GM12864 (cell line): ENCODE measurements at places on chromosomes 7 and 10.

DNA sequence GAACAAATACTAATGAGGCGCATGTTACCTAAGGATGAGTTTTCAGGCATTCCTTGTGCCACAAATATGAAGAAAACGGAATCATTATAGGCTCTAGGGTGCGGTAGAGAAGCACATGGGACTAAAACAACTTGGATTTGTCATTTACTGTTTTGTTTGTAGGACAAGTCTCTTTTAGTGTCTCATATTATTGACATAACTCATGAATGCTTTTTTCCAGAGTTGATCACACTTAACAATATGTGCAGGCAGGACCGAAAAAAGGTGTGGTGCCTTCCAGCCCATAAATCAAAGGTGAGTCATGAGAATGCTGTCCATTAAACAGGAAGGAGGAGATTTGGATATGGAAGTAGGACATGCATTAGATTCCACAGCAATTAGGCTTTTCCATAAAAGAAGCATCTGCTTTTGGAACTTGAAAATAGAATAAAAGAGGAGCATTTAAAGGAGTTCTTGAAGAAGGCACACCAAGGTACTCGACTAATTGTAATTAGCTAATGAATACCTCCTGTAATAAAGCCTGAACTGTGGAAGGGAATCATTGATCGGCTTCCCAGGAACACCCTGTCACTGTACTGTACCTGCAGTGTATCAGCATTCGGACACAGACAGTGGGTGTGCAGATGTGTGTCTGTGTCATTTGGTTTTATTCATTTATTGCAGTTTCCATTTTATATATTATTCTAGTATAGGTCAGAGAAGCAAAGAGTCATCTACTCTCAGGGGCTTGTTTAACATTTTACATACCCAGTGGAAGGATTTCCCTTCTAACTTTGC is 119.7 kb upstream of the KLF14 start:
- DNase-seq = no peak

DNA sequence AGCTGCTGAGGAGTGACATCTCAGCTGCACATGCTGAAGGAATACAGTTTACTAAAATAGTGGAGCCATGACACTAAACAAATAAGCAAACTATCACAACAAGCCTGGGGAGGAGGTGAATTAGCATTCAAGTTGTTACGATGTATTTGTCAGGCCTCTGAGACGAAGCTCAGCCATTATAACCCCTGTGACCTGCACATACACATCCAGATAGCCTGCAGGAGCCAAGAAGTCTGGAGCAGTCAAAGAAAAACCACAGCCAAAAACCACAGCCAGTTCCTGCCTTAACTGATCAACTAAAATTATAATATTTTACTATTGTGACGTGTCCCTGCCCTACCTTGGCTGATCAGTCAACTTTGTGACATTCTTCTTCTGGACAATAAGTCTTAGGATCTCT is 68.6 kb downstream of the NSUN6 start:
- DNase-seq = no peak

GRCh38 chr10:128364631-128365030 is 238.4 kb upstream of the MKI67 start:
- DNase-seq = no peak

DNA sequence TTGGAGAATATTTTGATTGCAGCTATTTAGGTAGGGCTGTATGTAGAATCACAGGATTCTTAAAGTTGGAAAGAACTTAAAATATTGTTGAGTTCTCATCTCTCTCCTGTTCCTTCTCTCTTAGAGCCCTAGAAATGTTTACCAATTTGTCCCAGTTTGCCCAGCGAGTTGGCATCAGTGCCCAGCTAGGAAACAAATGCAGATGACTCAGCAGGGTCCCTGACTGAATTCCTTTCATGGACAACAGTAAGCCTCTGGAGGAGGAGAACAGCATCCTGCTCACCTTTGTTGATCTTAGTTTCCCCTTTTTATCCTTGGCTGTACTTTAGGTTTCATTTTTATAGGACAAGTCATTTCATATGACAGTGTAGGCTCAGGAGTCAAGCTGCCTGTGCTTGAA is 89.3 kb downstream of the SEC23IP start:
- DNase-seq = no peak

- DNase-seq = no peak
Measured at GRCh38 chr7:109126404-109127050, 556.9 kb downstream of the DNAJB9 start.

GRCh38 chr10:27558612-27559020 is 54.5 kb downstream of the RAB18 start:
- peak; percentile 10 for DNase-seq

DNA sequence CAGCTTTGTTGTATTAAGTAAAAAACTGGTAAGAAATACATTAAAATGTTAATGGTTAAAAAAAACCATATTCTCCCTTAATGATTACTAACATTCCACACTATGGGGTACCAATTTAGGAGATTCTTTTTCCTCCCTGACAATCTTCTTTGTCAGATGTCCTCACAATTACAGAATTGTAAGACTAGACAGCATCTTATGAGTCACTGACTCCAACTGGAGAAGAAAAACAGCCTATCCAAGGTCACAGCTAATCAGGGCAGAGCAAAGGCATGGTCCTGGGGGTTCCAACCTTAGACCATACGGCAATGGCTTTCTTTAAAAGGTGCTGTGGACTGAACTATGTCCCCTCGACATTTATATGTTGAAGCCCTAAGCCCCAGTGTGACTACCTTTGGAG is 127.6 kb downstream of the DLG5 start:
- DNase-seq = no peak

- DNase-seq = no peak
Measured at GRCh38 chr7:129218514-129219062, 6.2 kb upstream of the AHCYL2 start.

- no peak for DNase-seq
Measured at GRCh38 chr7:38411404-38411803, 138.0 kb upstream of the TARP start.

- no peak for DNase-seq
Measured at GRCh38 chr10:23442936-23443335, 4.1 kb downstream of the OTUD1 start.

GRCh38 chr10:7708832-7709231 is 5.7 kb downstream of the ITIH2 start:
- DNase-seq = no peak

- DNase-seq = no peak
Measured at GRCh38 chr7:102875700-102876295, 37.0 kb upstream of the LRRC17 start.

DNA sequence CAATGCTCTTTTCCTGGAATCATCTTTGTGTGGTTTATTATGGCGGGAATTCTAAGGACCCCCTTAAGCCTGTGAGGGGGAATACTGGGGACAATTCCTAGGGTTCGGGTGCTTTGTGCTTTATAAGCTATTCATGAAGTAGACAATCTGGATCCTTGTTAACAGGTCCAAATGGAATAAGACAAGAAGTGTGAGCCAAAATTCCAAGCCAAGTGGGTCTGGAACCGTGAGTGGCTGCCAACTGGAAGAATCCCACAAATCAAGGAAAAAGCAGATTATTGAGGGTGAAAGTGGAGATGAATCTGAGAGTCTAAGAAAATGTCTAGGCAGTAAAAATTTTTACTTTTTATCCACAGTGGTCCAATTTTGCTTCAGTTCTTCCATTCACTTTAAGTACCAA is 136.8 kb downstream of the MDFIC start:
- DNase-seq = no peak

DNA sequence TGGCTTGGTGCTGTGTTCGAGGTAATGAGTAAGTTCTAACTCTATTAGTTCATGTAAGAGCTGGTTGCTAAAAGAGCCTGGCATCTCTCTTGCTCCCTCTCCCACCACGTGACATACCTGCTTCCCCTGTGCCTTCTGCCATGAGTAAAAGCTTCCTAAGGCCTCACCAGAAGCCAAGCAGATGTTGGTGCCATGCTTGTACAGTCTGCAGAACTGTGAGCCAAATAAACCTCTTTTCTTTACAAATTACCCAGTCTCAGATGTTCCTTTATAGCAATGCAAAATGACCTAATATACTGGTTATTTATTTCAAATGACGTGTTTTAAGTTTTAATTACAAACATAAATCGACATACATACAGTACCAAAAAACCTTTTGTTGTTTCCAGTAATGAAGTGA is 101.7 kb upstream of the DNAJC1 start:
- DNase-seq = no peak

DNA sequence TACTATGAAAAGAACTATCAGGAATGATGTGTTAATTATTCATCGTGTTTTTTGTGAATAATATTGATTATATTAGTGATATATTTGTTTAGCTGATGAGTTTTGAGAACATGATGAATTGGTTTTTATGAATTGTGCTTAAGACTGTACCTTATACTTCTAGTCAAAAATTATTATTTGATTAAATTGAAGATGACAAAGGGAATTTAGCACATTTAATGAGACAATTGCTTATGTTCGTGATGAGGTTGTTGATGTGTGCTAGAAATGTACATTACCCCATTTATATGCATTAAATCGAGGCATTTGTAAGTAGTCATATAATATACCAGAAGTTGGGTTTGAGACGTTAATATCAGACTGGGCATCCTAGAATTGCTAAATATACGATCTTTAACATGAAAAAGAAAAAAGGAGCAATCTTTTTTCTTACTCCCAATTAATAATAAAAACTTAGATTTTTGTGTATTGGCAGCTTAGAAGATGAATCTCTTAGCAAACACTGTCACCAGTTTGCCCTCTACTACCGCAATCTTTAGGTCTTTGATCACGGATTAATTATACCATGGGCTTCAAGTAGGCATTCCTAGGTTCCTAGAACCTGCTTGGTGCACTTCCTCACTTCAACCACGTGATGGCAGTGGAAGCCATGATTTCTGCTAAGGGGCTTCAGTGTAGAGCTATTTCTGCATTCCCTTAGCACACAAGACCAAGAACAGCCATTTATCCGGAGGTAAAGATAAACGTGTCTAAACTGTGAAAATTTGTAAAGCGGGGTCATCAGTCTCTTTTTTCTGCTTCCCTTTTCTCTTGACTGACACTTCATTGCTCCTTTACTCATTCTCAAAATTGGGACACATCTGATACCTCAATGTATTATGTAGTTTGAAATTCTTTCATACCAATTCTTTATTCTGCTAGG is 1.6 kb downstream of the KLHDC10 start:
- peak; percentile 68 for DNase-seq

GRCh38 chr10:122475591-122476332 is 14.4 kb downstream of the HTRA1 start:
- DNase-seq = no peak

GRCh38 chr7:43721193-43721806 is 8.0 kb downstream of the COA1 start:
- DNase-seq = no peak

DNA sequence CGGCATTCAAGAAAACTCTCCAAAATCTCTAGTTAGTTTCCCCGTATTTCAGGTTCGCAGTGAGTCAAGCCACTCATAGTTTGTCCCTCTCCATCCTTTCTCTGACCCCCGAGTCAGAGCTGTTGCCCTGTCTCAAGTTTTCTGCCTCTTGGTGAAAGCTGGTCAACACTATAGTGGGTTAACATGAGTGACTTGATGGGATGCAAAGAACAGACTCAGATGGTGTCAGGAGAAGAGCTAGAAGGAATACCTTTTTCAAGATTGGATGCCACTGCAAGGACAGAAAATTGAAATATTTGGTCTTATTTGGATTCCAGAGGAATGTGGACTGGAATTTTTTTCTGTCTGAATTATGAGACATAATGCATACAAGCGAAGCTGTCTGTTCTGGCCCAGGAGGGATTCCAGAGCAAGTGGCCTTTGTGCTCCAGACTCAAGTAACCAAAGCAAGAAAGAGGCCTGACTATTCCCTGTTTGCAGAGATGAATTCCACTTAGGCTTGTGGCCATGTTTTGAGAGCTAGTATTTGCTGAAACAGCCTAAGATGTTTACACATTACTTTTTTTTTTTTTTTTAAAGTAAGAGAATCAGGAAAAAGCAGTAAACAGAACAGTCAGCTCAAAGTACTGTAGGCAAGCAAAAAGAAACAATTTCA is 67.4 kb downstream of the VWC2 start:
- no peak for DNase-seq

DNA sequence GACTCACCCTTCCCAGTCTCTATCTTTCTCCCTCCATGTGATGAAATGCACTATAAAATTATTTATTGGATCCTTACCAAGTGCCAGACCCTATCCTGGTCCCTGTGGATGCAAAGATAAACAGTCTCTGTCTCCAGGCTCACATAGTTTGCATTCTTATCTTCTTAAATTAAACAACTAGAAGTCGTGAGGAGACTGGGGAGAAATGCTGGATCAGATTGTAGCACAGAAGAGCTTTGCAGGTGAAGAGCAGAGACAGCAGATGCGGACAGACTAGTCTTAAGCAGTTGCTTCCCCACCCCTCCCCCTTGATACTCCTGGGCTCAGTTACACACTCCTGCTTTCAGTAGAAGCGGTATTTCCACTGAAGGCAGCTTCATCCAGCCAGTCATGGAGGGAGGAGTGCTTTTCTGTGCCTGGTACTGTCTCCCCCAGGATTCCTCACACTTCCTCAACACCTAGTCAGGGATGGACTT is 20.8 kb upstream of the CDK1 start:
- DNase-seq = no peak

DNA sequence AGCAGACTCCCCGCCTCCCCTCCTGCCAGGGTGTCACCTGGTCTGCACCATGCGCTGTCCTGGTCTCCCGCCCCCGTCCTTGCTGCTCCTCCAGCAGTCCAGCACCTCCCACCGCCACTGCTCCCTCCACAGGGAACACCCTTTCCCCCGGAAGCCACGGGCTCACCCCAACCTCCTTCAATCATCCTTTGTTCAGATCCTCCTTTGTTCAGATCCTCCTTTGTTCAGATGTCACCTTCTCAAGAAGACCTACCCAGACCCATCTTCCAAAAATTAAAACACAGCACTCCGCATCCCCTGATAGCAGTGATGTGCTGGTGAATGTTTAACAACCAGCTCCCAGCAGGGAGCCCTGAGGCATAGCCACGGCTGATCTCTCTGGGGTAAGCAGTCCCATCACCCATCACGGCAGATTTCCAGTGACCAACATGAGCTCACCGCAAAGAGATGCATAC is 237.7 kb downstream of the USP6NL start:
- DNase-seq = no peak

DNA sequence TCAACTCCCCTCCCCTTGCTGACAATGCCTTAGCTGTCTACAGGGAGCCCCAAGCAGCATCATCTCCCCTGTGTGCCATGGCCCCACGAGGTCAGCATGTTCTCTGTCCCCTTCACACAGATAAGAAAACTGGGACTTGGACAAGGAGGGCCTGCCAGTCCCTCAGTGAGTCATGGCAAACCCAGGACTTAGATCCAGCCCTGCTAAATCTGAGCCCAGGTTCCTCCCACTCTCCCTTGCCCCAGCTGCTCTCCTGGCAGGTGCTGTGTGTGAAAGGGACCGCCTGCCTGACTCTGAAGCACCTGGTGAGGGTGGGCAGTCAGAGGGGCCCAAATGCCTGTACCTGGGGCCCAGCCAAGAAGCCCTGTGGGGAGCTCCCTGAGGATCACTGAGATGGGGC is 7.4 kb downstream of the CRHR2 start:
- no peak for DNase-seq
